ENCODE measurements at places on chromosomes 5 and 9. TPM values are rescaled to one million over a fixed set of nuclear protein-coding genes. Genes with fewer than 3 reads are reported as not detected.

CENPK gene
- total RNA-seq, result 7.9 TPM

CEL gene
- total RNA-seq, result 0.21 TPM

POLK gene
- total RNA-seq, result 25.7 TPM

POLR3G gene
- 1.0 TPM for total RNA-seq

CFAP157 gene
- not detected for total RNA-seq

SLIT3 gene
- 0.10 TPM for total RNA-seq

PURA gene
- total RNA-seq, result 6.5 TPM

SH3RF2 gene
- 0.31 TPM for total RNA-seq

FREM1 gene
- total RNA-seq, result under 0.01 TPM

MEIKIN gene
- 1.0 TPM for total RNA-seq

PDZD2 gene
- 0.52 TPM for total RNA-seq

LIX1 gene
- not detected for total RNA-seq

FOXD4L5 gene
- total RNA-seq, result under 0.01 TPM

TMOD1 gene
- 0.84 TPM for total RNA-seq

C5orf34 gene
- 1.9 TPM for total RNA-seq

ARL10 gene
- total RNA-seq, result 2.3 TPM

BARHL1 gene
- not detected for total RNA-seq

TNFSF8 gene
- 83.1 TPM for total RNA-seq

POU5F2 gene
- total RNA-seq, result 3.0 TPM

DRD1 gene
- total RNA-seq, result not detected

NAIP gene
- 18.8 TPM for total RNA-seq

ZFP2 gene
- 0.73 TPM for total RNA-seq

All from mononuclear cell (primary cell).